ENCODE measurements at places on chromosomes 3 and 15.

DNA sequence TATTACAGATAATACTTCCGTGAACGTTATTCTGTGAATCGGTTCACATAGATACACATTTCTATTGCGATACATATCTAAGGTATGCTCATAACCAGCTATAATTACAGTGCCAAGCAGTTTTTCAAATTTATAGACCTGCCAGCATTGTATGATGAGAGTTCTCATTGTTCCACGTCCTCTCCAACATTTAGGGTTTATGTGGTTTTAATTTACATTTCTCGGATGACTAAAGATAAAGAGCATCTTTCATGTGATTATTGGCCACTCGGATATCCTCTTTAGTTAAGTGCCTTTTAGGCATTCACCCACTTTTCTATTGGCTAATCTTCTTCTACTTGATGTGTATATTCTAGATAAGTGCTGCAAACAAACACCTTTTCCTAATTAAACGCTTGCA, 134.7 kb upstream of the CCDC54 start:
- DNase-seq = no peak

- DNase-seq = no peak
These were observed 4.0 kb downstream of the HES1 start for GRCh38 chr3:194139814-194140391.

DNA sequence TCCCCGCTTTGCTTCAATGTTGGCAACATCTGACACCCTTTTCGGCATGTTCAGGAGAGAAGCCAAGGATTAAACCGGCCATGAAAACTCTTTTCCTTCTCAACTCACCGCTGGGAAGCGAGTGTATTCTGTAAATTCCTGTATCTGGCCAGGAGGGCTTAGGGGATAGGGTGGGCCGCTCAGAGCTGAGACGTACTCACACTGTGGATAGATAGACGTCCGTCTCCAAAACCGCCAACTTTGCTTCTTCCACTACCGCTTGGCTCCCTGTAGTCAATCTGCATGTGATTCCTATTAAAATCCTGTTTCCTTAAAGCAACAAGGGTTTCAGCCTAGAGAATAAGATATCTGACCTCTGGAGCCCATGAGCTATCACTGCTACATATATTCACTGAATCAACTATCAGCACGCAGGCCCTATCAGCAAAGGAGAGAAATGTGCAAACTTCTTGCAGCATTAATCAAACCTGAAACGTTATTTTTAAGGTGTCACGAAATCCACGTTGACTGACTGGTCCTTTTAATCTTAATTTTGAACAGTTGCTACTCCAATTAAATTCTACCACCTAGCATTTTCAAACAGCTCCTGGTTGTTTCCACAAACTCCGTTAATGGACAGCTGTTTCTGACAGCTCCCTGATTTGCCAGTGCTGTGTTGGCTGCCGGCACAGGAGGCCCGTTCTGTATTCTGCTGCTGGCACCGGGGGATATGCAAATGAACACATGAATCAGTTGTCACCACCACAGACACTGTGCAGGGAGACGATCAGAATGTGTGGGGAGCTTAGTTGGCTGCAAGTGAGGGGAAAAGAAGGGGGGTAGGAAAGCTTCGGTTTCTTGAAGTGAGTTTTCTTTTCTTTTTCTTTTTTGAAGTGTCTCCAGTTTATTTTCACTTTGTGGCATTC, 438.9 kb upstream of the ARRDC4 start:
- no peak for DNase-seq

DNA sequence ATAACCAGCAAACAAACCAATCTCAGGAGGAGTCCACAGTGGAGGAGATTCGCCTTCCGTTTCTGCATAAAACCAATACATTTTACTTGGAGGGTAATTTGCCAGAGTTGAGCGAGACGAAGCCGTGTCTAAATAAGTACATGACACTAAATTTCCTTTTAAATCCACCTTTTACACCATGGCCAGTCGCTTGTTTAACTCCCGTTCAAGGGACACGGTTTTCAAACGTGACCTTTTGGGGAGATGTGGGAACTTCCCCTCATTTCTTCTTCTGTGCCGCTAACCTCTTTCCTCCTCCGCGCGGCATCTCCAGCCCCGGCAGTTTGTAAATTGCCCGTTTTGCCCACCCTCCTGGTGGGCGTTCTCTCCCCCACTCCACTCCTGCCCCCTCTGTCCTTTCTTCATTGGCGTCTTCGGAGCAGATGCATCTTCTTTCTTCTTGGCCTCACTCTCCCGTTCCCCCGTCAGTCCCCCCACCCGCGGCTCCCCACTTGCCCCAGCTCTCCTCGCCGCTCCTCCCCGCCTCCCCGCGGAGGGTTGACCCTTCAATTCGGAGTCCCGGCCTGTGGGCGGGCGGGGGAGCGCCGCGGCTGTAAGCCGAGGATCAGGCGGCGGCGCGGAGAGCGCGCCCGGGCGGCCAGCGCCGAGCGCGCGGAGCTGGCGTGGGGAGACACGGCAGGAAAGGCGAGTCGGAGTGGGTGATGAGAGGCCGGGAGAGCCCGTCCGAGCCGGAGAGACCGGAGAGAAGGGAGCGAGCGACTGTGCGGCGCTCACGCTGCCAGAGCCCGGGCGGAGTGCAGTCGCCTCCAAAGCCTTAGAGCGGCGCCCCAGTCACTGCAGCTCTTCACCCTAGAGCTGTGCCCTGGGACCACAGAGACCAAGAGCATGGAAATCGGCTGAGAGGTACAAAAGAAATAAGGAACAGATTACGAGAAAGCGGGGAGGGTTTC, at the start of gene NLGN1:
Gene NLGN1, plus strand, starts transcription at position 584 of the 950 bp plus-strand sequence.
- peak; percentile 62 for DNase-seq

- no peak for DNase-seq
These were observed 21.6 kb downstream of the NGRN start for GRCh38 chr15:90287101-90287500.

GRCh38 chr3:49911611-49912010, 7.9 kb upstream of the MST1R start:
- DNase-seq = no peak

GRCh38 chr15:40985541-40986330, 32.5 kb downstream of the CHAC1 start:
- DNase-seq = no peak

DNA sequence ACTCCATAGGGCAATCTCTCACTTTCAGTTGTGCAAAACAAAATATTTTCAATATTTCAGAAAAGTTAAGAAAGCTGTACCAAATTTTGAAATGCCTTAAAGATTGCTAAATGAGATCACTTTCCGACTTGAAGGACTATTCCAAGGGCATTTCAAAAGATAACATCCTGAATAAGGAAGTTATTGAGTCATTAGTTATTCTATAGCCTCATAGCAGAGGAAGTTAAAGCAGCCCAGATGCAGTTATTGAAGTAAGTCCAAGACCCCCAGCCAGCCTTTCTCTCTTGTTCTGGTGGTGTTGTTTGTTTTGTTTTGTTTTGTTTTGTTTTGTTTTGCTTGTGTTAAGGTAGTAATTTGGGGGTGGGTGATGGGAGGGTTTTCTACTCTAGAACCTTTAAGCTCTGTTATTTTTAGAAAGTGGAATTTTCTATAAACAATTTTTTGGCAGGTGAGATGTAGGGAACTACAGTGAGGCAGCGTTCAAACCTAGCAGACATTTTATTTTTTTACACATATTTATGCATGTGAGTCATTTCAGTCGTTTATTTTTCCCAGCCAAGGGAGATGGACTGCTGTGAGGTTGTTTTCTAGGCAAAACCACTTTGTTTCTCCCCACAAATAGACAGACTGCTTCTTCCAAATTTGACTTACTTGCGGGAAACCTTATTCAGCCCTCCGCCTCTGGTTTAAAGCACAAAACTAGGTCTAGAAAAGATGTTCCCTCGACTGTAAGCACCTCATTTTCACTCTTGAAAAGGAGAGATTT, 216.3 kb upstream of the ARPP21 start:
- DNase-seq = no peak

DNA sequence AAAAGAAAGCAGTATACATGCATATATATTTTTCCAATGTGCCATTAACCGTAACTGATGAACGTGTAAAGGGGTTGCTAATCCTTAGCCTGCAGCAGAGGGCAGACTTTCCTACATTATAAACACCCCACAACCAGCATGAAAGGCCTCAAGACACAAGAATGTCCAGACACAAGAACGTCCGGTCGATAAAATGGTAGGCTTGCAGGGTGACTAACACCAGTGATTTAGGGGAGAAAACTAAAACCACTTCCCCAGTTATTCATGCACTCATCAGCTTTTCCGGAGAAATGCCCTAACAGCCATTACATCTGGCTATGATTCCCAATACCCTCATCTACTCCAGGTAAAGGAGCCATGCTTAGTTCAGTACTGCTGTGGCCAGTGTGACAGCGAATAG, 57.4 kb downstream of the LRTM1 start:
- peak; percentile 95 for DNase-seq

DNA sequence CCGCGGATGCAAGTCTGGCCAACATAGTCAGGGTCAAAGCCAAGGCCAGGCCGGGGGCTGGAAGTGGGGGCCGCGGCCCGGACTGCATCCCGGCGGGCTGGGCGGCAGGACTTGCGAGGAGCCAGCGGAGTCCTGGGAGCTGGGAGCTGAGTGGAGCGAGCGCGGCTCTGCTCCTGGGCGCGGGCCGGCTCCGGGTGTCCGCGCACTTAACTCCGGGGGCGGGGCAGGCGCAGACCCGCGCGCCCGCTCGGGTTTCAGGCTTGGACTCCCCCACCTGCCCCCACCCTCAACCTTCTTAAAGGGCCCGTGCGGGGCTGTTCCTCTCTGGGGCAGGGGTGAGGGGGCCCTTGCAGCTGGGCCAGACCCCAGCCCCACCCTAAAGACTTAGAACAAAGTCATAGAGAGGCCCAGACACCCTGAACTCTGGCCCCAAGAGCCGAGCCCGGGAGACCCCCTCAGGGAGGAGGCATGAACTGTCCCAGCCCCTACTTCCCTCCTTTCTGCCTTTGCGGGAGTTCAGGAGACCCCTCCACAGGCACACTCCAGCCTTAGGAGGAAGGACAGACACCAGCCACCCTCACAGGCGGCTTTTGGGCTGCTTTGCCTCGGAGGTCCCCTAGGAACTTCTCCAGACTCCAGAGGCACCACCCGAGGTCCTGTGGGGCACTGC, at the start of gene CSPG4:
Gene CSPG4, minus strand, starts transcription at position 181 of the 670 bp plus-strand sequence. Its CDS starts 93 bp downstream, at position 88.
- DNase-seq = peak; percentile 39

DNA sequence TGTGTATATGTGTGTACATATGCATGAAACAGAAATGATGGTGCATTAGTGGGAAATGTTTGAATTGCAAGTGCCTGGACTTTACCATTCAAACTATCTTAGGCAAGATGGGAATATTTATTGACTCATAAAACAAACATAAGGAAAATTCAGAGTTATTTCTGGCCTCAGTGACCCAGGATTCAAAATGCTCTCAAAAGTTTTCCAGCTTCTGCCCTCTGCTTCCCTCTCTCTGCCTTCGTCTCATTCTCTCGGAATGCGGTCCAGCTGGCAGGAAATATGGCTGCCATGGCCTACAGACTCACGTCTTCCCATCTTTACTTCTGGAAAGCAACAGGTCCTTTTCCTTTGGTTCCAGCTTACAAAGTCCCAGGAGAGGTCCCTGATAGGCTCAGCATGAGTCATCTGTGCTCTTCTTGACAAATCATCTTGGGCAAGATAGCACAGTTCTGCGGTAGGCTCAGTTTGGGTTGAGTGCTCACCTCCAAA, 8.7 kb upstream of the ZNF774 start:
- DNase-seq = no peak

DNA sequence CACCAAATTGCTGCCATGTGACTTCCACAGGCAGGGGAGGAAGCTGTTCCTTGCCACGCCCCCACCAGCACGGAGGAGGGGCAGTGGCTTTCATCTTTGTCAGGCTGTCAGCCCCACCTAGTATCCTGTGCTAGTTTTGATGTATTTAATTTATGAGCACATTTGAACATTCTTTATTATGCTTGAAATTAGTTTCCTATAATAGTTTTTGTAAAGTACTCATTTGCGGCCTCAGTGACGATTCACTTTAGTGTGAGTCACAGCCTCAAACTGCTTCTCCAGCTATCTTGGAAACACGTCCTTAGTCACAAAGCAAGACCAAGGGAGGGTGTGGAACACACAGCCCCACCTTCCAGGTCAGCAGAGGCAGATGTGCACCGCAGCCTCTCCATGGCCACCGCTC, 239.9 kb upstream of the ATP10A start:
- no peak for DNase-seq

DNA sequence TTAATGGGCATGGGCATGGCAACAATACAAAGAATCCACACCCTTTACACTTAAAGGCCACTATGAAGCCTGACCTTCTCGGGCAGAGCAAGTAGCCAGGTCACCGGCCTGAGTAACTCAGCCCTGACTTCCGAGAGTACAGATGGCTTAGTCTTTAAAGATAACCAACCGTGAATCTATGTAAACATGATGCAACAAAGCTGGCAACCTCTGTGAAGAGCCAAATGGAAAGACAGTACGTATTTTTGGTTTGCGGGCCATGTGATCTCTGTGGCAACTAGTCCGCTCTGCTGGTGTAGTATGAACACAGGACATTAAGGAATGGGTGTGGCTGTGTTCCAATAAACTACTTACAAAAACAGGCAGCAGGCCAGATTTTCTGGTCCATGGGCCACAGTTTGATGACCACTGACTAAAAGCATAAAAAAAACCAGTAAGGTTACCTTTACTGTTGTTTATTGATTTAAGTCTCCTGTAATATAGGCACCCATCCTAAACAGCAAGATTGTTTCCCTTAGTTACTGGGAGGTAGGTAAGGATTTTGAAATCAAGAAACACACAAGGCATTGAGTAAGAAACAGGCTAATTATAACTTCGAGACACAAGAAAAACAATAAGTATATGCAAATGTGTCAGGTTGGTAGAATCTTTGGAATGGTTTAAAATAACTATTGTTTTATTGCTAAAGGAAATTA, 14.5 kb downstream of the RIOX2 start:
- DNase-seq = no peak

GRCh38 chr3:177830411-177830849, 633.1 kb upstream of the TBL1XR1 start:
- peak; percentile 92 for DNase-seq

DNA sequence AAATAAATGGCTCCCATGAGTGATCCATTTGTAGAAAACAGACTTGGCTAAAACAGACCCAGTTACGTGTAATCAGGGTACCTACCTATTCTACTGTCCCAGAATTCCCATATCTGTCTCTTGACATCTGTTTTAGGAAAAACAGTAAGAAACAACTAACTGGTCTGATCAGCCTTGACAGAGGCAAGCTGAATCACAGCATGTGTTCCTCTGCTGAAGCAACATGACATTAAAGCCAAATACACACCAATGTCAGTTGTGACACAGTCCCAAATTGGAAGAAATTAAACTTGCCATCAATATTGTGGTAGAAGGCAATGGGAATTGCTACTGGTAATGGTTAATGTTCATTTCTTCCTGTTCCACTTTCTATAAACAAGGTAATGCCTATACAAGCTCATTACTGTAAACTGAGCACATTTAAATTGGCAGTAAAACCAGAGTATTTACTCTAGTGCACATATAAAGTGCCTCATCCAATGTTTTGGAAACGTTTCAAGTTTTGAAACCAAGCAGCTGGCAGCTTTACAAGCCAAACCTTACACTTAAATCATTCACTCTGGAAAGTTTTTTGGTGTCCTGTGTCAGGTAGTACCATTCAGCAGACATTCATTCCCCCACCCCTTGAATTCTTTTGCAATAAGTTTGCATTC, 27.0 kb downstream of the ALDH1A2 start:
- no peak for DNase-seq
